ENCODE measurements at places on chromosomes 1 and 21.

GRCh38 chr1:198873696-198874230, 234.9 kb downstream of the PTPRC start:
- DNase-seq, result no peak

- DNase-seq, result no peak
Measured at GRCh38 chr1:236615399-236616148, 11.3 kb upstream of the HEATR1 start.

DNA sequence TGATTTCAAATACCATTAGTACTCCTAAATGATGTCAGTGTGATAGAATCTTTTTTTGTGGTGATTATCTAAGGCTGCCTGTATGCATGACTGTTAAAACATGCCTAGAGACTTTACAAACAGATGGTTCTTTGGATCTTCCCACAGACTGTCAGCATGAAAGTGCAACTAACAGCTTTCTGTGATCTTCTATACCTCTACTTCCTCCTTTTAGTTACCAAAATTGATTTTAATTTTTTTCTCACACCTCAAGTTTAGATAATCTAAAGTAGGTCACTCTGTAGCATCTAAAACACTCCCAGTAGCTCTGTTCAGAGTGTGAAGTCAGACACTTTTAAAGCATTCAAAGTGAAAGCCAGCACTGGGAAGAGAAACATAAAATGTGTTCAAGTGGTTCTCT, 534.5 kb downstream of the PTPRC start:
- DNase-seq, result no peak

- no peak for DNase-seq
Measured at GRCh38 chr21:22421416-22422180, 1423.4 kb downstream of the NCAM2 start.

DNA sequence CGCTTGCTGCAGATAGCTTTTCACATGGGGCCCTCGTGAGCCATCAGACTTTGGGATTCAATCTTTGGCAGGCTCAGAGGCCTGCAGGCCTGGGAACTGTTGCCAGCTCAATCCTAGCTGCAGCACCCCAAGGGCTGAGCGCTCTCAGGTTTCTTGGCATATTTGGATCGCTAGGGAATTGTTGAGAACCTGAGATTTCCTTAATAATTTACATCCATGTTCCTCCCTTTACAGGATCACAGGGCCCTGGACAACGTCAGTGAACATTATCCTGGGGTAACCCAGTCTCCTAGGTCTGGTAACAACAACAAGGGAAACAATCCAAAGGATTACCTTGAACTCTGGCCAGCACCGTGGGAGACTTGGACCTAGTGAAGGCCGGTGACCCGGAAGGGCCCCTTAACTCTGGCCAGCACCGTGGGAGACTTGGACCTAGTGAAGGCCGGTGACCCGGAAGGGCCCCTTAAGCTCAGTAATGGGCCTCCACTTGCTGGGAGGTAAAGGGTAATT, 49.3 kb upstream of the NEK2 start:
- no peak for DNase-seq

- no peak for DNase-seq
Measured at GRCh38 chr1:87684194-87684593, 355.5 kb downstream of the LMO4 start.

DNA sequence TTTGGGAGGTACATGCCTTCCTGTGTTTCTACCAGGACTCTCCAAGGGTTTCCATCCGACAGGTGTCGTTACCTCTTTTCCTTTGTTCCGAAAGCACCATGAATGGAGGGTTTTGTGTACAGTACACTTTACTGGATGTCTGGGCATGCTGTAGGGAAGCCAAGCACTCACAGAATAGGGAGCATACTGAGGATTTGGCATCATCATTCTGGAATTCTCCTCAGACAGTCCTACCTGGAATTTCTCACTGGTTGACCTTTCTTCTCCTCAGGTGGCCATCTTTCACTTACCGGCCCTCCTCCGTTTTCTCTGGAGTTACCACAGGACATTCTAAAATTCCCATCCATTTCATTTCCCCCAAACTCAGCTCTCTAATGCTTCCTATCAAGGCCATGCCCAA, 5.9 kb upstream of the MPL start:
- DNase-seq, result no peak

DNA sequence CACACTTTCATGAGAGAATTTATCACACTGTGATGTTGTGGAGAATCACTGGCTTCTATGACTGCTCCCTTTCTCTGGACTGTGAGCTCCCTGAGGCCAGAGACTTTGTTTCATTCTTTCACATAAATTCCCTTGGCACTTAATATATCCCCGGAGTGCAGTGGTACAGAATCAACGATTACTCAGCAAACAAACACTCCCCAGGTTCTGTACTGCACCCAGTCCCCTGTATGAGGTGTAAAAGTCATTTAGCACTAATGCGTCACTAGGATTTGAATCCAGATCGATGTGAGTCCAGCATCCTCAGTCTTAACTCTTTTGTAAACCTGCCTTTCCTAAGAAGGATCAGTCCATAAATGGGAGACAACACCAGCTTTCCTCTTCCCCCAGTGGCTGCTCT, 6.8 kb upstream of the UTP25 start:
- no peak for DNase-seq

DNA sequence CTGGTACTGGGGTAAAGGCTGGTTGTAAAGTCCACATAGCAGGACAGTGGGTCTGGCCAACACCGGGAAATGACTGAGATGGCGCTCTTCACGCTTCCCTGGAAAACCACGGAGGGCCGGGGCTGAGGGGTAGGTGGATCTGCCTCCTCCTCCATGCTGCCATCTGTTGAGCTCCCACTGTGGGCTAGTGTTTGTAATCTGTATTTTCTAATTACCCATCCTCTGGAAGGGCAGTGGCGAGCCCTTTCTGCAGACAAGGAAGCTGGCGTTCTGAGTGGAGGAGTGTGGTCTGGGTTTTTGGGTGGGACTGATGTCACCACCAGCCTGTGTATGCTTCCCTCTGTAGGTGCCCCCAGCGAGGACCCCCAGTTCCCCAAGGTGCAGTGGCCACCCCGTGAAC, 34.1 kb upstream of the LHX4 start:
- no peak for DNase-seq
